ENCODE measurements at places on chromosomes 5 and 9. TPM values are rescaled to one million over a fixed set of nuclear protein-coding genes. Genes with fewer than 3 reads are reported as not detected.

The TCF7 gene
- total RNA-seq: 4.0 TPM

The LRRC26 gene
- not detected for total RNA-seq

The ALDH1A1 gene
- total RNA-seq: 186 TPM

The FAM169A gene
- 3.2 TPM for total RNA-seq

The IL33 gene
- 11.8 TPM for total RNA-seq

The NTNG2 gene
- 2.5 TPM for total RNA-seq

The TBC1D2 gene
- total RNA-seq: 8.8 TPM

DNA sequence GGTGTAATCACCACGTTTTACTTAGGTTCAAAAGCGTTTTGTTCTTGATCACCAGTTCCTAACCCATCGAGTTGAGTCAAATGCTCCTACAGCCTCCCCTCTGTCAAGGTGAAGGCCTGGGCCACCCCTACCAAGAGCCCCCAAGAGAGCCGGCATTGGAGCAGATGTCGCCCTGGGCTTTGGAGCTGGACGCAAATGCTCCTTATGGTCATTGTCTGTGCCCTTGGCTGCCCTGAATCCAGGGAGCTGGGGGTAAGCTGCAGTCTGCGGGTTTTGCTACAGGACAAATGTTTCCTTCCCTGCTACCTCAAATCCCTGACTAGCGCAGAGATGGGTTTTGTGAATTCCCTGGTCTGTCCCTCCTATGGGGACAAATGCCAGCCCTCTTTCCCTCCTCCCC, 4.9 kb downstream of the RNF183 start:
- no peaks in the 10 kb centered on the region for H3K4me1 ChIP-seq
- no peaks in the 10 kb centered on the region for H3K36me3 ChIP-seq
- no peak overlapping the region for H3K4me3 ChIP-seq
- DNase-seq: no peak
- no peak overlapping the region for H3K27ac ChIP-seq

DNA sequence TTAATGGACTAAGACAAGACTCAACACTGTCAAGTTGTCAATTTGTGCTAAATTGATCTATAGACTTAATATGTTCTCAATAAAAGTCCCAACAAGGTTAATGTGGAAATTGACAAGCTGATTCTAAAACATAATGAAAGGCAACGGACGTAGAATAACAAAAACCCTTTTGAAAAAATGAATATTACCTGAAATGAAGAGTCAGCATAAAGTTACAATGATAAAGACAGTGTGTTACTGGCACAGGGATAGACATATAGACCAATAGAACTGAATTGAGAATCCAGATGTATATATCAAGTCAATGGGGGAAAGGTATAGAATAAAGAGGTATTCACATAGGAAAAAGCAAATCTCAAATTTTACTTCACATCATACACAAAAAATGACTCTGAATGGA, 37.7 kb upstream of the BARX1 start:
- no peaks in the 10 kb centered on the region for H3K36me3 ChIP-seq
- no peak overlapping the region for H3K4me3 ChIP-seq
- H3K27me3 ChIP-seq: no peaks in the 10 kb centered on the region
- no peak overlapping the region for H3K27ac ChIP-seq
- H3K4me1 ChIP-seq: no peaks in the 10 kb centered on the region

DNA sequence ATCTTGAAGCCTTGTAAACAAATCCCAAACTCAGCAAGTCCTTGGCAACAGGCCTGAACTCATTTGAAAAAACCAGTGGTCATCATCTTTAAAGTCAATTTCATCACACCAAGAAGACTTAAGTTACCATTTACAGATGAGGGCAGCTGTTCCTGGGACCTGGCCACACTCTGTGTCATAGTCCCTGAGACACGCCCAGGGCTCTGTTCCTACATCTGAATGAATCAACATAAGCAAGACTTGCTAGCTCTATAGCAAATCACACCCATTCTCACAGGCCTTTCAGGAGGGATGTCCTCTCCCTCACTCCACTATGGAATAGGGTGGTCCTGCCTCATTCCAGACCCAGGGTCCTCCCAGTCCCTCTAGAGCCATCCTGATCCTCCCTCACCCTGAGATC, 142.8 kb downstream of the NSG2 start:
- no peak overlapping the region for H3K4me3 ChIP-seq
- no peak for DNase-seq
- no peak overlapping the region for H3K27ac ChIP-seq
- no peaks in the 10 kb centered on the region for H3K27me3 ChIP-seq

DNA sequence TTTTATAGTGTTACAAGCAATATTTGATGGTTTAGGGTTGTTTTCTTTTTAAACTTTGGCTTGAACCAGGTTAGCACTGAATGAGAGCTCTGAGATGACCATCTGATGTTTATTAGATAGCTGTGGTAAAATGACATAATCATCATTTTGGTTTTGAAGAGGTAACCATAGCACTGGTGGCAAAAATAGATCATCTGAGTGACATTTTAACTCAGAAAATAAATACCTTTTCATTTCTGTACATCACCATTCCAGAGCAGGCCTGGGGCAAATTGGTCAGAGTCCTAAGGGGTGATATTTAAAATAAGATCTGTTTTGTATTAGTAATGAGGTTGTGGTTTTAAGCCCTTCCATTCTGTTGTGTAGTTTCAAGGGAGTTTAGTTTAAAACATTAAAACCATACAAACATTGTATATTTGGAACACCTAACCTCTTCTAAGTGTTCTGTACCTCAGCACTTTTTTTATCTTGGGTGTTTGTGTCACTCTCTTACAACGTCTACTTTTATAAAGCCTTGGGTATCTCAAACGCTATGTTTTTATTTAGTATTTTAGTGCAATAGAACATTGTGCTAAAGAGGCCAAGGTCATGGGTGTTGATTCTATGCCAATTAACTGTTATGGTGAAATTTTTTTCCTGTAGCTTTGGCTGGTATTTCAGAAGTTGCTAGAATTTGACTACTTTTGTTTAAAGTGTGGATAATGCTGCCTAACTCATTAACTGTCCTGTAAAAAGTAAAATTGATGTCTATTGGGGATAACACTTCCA, 166.1 kb downstream of the CD180 start:
- H3K27me3 ChIP-seq: no peaks in the 10 kb centered on the region
- peaks cover 6% of the 10 kb centered on the region for H3K4me1 ChIP-seq
- H3K27ac ChIP-seq: no peak overlapping the region
- no peak overlapping the region for H3K4me3 ChIP-seq
- H3K36me3 ChIP-seq: no peaks in the 10 kb centered on the region
- no peak for DNase-seq

DNA sequence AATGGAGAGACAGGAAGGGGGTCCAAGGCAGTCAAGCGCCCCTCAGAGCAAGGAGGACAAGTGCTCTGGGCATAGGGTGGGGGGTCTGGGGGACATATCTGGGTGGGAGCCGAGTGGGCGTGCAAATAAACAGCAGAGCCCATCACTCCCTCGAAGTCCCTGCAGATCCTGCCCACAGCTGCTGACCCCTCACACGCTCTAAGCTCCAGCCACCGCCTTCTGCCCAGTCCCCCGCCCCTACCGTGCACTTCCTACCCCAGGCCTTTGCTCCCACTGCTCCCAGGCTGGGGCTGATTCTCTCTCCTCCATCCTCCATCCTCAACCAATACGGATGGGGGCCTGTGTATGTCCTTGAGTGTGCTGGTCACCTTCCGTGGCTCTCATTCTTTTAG, 16.9 kb upstream of the ALDH1B1 start:
- no peak overlapping the region for H3K27ac ChIP-seq
- DNase-seq: no peak
- H3K4me3 ChIP-seq: no peak overlapping the region
- H3K36me3 ChIP-seq: no peaks in the 10 kb centered on the region

GRCh38 chr9:129806061-129806460, 3.1 kb downstream of the TOR1B start:
- no peaks in the 10 kb centered on the region for H3K36me3 ChIP-seq
- H3K27me3 ChIP-seq: no peaks in the 10 kb centered on the region
- no peak overlapping the region for H3K27ac ChIP-seq
- DNase-seq: no peak

DNA sequence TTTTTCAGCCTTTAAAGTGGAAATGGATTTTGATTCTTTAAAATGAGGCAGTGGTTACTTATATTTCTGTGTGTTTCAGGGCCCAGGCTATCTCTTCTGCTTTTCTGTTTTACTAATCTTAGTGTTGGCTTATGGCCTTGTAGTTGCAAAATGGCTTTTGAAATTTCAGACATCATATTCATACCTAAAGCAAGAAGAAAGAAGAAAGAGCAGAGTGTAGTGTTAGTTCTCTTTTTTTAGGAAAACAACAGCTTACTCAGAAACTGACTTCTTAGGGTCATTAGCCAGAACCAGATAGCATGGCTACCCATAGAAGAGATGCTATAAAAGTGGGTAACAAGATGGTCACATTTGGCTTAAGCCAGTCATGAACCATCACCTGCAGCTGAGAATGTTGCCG, 20.9 kb downstream of the ZBED3 start:
- H3K27ac ChIP-seq: no peak overlapping the region
- H3K4me3 ChIP-seq: no peak overlapping the region
- DNase-seq: no peak
- H3K27me3 ChIP-seq: no peaks in the 10 kb centered on the region

GRCh38 chr5:71529682-71530081, 57.5 kb upstream of the MCCC2 start:
- no peak overlapping the region for H3K4me3 ChIP-seq
- no peaks in the 10 kb centered on the region for H3K27me3 ChIP-seq
- DNase-seq: no peak
- no peaks in the 10 kb centered on the region for H3K4me1 ChIP-seq
- H3K27ac ChIP-seq: no peak overlapping the region
- no peaks in the 10 kb centered on the region for H3K36me3 ChIP-seq

- H3K4me3 ChIP-seq: no peak overlapping the region
- DNase-seq: no peak
- no peaks in the 10 kb centered on the region for H3K27me3 ChIP-seq
- no peak overlapping the region for H3K27ac ChIP-seq
Observed at GRCh38 chr9:104608336-104608735, 2.9 kb upstream of the OR13C2 start.

Data from ovary (tissue), 10 donors.